GM03348 (cell line): ENCODE measurements at places on chromosomes 3 and 15.

DNA sequence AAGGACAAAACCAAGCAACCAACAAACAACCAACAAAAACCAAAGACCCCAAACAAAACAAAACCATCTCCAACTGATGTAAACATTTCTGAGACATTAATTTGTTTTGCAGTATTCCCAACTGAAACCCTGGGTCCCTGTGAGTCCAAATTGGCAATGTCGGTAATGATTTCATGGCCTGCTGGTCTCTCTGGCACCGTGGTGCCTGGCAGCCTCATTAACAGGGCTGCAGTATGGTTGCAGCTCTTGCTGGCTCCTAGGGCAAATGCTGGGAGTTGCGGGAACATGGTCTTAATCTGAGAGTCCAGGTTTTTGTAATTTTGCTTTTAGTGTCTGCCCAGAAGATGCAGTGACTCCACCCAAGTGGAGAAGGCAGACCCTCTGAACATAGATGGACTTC is 128.3 kb downstream of the SV2B start:
- DNase-seq, result no peak

DNA sequence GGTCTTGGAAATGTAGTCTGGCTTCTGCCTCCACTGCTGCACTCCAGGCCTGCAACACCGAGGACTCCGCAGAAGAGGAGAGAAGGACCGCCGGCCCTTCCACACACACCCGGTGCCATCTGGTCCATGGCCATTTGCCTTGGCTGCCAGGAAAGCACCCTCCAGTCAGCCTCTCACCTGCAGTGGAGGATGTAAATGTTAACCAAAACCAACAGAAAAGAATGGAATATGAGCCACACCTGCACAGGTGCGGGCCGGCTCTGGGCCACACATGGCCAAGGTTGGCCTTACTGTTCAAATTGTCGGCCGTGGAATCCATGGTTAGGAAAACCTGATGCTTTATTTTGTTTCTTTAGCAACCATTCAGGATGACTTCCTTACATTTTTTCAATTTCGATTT is 178.3 kb upstream of the C2CD4B start:
- DNase-seq, result no peak

DNA sequence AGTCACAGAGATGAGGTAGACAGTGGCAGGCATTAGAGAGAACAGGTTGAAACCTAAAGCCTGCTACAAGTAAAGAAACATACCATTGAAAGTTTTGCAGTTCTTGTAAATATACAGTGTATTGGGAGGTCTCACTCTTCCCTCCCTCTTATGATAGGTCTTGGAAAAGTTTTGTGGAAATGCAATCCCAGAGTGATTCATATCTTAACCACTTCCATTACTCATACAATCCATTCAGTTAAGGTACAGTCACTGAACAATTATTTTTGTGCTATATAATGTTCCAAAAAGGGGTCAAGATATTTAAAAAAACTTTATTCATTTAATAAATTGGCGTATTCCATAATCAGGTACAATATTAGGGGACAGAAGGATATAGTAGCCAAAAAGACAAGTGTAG is 737.7 kb upstream of the ALCAM start:
- peak; percentile 74 for DNase-seq

DNA sequence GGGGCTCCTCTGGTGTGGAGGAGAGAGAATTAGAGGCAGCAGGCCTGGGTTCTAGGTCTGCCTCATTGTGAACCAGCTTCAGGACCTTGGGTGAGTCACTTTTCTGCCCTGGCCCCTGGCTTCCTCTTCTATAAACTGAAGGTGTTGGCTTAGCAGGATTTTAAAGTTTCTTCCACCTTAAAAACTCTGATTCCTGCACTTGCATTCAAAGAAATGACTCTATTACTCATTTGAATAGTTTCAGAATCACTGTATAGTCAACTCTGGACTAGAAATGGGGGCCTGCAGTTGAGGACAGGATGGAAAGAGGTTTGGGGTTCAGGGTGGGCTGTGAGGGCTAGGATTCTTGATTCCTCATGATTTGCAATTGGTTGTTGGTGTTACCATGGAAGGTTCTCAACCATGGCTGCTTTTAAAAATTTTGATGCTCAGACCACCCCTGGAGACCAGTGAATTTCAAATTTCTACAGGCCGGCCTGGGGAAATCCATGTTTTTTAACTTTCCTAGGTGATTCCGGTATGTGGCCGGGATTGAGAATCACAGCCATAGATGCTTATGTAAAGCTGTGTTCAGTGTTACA is 19.9 kb downstream of the SMAD3 start:
- DNase-seq, result no peak

- peak; percentile 7 for DNase-seq
Measured at GRCh38 chr3:94862703-94863102, 799.8 kb downstream of the NSUN3 start.

- DNase-seq, result peak; percentile 33
Measured at GRCh38 chr15:95567686-95568085, 762.8 kb upstream of the NR2F2 start.

GRCh38 chr3:150411106-150411460 is 3.0 kb downstream of the TSC22D2 start:
- no peak for DNase-seq

GRCh38 chr15:94987085-94987484 is 755.7 kb downstream of the MCTP2 start:
- no peak for DNase-seq

- DNase-seq, result peak; percentile 55
Measured at GRCh38 chr3:99579246-99579645, 59.1 kb upstream of the COL8A1 start.

- no peak for DNase-seq
Measured at GRCh38 chr3:53766706-53767105, 79.5 kb downstream of the CHDH start.

GRCh38 chr15:98850961-98851572 is 156.5 kb downstream of the PGPEP1L start:
- peak; percentile 80 for DNase-seq

DNA sequence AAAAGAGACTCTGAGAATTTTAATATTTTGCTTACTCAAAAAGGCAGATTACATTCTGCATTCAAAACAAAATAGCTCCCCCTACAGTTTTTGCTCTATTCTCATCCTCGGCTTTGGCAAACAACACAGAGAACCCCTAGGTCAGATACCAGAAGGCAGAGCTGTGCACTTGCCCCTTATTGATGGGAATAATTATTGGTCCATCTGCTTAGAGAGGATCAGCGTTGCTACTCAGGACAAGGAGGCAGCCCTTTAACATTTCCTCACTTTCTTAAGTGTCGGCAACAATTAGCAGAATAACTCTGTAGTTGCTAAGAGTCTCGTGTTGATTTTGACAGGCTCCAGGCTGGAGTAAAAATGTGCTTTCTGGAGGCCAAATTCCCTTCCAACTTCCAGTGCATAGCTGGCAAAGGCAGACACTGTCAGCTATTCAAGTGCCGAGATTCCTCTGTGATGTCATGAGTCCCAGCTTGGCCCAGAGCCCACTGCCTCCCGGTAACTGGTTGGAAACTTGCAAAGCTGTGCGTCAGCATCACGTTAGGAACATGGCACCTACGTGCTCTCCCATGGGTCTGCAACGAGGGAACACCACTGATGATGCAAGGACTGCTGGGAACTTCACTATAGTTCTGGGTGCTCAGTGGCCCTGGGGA is 482.7 kb upstream of the ADAMTS9 start:
- peak; percentile 49 for DNase-seq

DNA sequence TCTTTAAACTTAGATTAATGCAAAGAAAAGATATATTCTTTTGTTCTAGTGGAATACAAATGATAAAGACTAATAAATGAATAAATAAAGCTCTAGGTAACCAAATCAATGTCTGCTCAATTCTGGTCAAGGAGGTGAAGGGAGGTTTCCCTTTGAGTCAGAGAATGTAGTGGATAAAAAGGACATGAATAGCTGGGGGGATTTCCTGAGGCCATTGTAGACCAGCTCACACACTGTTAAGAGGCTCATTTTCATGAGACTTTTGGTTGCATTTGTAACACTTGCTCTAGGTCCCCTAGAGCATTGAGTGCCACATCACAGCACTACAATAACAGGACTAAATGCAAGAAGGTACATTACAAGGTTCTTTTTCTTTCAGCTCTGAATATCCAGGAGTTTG is 170.7 kb downstream of the TIGIT start:
- DNase-seq, result no peak

DNA sequence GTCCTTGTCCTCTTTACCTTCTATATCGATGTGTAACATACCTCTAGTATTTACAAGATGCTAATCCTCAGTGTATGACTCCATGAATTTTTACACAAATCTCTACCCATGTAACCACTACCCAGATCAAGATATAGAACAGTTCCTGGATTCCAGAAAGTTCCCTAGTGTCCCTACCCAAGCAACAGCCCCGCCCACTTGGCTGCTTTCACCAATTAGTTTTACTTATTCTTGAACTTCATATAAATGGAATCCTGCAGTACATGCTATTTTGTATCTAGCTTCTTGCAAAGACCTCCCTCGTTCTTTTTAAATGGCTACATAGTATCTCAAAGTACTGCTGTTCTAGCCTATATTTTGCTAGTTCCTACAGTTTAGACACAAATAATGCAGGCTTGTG is 33.0 kb downstream of the CD276 start:
- no peak for DNase-seq

- DNase-seq, result peak; percentile 50
Measured at GRCh38 chr15:69082021-69082502, 67.6 kb downstream of the NOX5 start.

DNA sequence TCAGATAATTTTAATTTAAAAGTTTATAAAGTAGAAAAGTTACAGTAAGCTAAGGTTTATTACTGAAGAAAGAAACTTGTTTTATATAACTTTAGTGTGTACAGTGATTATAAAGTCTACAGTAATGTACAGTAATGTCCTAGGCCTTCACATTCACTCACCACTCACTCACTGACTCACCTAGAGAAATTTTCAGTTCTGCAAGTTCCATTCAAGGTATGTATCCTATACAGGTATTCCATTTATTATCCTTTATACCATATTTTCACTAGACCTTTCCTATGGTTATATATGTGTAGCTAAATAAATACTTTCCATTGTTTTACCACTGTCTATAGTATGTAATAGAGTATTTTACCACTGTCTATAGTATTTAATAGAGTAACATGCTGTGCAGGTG is 33.2 kb upstream of the MME start:
- DNase-seq, result no peak

- no peak for DNase-seq
Measured at GRCh38 chr3:128996200-128996599, 2.3 kb upstream of the CFAP92 start.

DNA sequence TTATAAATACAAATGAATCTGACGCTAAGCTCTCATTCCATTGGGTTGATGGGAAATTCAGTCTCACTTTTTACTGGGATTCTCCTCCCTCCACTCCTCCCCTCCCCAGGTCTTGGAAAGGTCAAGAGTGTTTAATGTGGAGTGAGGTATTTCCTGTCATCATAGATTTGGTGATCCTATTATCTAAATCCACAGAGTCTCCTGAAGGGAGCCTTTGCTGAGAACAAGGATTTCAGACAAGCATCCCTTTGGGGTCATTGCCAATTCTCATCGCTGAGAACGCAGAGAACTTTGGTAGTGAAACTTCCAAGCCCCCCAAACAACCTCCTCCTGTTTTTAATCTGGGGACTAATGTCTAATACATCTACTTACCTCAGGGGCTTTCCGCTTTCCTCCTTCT is 297.9 kb downstream of the OTOL1 start:
- DNase-seq, result no peak
